ENCODE measurements at places on chromosomes 12 and 14.

DNA sequence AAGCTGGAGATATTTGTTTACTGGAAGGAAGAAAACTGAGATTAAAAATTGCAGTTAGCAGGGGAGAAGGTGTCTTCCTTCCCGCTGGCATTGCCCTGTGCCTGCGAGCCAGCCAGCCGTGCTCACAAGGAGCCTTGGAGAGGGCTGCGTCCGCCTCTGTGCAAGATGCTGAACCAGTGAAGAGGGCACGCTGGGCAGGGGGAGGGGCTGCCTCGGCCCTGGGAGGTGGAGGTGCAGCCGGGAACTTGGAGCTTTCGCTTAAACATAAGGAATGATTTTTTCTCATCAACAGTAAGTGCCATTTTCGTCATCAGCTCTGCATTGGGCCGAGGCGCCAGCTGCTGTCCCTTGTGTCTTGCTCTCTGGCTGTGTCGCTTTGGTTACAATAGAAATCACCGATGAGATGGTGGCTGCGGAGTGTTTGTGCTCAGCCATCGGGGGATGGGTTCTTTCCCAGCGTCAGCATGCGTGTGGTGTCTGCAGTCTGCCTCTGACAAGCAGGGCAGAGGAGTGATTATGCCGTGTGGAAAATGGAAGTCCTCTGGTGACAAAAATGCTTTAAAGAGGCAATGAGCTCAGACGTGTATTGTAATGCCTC, 97.3 kb downstream of the ESR2 start:
- no peak for DNase-seq

- no peak for DNase-seq
Observed at GRCh38 chr12:121089813-121090430, 42.8 kb upstream of the P2RX7 start.

- no peak for DNase-seq
Observed at GRCh38 chr12:57031138-57031725, 14.9 kb upstream of the TAC3 start.

DNA sequence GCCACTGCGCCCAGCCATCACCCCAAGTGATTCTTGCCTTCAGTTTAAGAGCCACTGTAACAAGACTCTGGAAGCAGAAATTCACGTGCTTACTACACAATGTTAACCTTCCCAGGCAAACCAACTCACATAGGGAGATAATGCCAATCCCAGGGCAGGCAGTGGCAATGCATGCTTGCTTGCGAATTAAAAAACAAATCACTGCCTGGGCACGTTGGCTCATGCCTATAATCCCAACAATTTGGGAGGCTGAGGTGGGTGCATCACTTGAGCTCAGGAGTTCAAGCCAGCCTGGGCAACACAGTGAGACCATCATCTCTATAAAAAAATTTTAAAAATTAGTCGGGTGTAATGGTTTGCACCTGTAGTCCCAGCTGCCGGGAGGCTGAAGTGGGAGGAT, 37.8 kb upstream of the P2RX4 start:
- no peak for DNase-seq

- no peak for DNase-seq
Observed at GRCh38 chr14:105986894-105987284, 460.5 kb downstream of the TMEM121 start.

GRCh38 chr14:37081218-37081617, 91.2 kb downstream of the SLC25A21 start:
- no peak for DNase-seq

- DNase-seq: no peak
Observed at GRCh38 chr14:103703433-103704385, 11.5 kb downstream of the XRCC3 start.

- no peak for DNase-seq
Observed at GRCh38 chr12:69616025-69616424, 5.3 kb upstream of the LRRC10 start.

GRCh38 chr14:99971941-99972747, 93.1 kb upstream of the EVL start:
- DNase-seq: no peak
